ENCODE measurements at places on chromosomes 7 and 10.

GRCh38 chr7:25982684-25983083 is 169.3 kb upstream of the NFE2L3 start:
- DNase-seq = no peak

DNA sequence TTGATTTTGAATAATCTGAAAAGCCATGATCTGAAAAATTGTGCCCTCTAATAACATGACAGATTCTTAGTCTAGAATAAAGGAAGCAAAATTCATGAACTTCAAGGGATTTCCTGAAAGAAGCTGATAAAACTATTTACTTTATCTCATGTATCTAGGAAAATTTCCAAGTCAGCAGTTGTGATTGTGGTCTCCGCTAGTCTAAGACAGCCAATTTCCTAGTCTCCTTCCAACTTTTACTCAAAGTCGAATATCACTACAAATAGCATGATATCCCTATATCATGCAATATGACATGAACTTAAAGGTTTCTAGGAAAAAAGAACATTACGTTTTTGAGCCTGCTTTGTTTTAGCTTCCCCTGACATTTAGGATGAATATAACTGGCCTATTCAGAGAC is 202.1 kb upstream of the GHITM start:
- DNase-seq = no peak

GRCh38 chr7:44963364-44964290 is 15.2 kb downstream of the MYO1G start:
- no peak for DNase-seq

- no peak for DNase-seq
These were observed 28.3 kb upstream of the PLPP4 start for GRCh38 chr10:120428754-120429153.

- no peak for DNase-seq
These were observed 113.0 kb downstream of the CCDC3 start for GRCh38 chr10:12888470-12888869.

DNA sequence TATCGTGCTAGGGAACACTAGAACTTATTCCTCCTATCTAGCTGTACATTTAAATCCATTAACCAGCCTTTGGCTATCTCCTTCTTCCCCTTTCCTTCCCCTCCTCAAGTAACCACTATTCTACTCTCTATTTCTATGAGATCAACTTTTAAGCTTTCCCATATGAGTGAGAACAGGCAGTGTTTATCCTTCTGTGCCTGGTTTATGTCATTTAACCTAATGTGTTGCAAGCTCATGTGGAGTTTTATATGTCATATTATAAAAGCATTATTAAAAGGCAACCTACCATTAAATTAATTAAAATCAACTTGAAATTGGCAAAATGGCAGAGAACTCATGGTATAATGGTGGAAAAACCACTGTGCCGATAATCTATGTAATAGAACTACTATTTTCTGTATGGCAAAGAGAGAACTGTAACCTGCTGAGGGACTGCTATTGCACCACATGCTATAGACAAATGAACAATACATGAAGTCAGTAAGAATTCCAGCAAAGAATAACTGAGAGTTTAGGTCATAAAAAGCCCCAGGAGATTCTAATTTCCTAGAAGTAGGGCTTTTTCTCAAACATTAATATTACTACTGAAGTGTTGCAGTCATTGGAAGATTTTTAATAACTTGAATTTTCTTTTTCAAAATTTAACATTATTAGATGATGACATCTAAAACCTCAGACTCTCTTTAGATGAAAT is 81.8 kb downstream of the LRRN3 start:
- no peak for DNase-seq

- no peak for DNase-seq
These were observed 42.6 kb upstream of the CXCL12 start for GRCh38 chr10:44427479-44427878.

- DNase-seq = no peak
These were observed 71.1 kb upstream of the CUX1 start for GRCh38 chr7:101746314-101746713.

Data from stimulated activated CD8-positive, alpha-beta memory T cell treated with anti-CD3 and anti-CD28 coated beads, Interleukin-4, amount 100 ng/mL, for 24 hours (primary cell).